ENCODE measurements at places on chromosomes 12 and 14.
A peak's percentile ranks its signal among the peaks of the same experiment; 100 is the strongest.

DNA sequence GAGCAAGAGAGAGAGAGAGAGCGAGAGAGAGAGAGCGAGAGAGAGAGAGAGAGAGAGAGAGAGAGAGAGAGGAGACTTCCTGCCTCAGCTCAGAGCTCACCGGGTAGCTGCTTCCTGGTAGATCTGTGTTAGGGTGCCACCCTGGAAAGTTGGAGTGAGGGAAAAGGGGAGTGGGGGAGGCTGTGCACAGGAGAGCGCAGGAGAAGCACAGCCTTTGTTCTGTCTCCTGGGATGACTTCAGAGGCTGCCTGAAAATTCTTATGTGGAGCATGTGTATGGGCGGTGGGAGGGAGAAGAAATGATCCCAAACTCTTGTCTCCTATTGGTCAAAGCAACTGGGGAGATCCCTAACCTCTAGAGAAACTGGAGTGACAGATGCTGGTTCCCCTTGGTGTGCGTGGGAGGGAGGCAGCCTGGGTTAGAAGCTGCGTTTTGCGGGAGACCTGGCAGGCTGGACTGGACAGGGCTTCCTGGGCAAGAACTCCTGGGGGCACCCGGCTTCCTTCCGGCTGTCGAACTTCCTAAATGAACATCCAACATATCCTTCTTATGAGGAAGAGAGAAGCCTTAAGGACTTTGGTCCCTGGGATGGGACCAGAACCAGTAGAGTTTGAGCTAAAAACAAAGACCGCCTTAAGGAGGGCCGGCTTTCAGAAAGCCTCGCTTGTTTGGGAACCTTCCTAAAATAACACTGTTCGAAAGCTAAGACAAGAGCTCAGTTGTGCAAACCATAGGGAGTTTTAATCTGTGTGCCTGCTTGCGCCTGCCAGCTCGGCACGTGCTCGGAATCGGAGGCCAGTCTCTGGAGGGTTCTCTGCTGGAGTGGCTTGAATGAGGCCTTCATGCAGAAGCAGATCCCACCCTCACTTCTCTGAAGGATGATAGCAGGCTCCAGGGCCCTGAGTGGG lies 30.4 kb upstream of the BEGAIN start:
- peak; percentile 36 for DNase-seq

GRCh38 chr12:41213107-41213506 lies 25.0 kb downstream of the PDZRN4 start:
- no peak for DNase-seq

DNA sequence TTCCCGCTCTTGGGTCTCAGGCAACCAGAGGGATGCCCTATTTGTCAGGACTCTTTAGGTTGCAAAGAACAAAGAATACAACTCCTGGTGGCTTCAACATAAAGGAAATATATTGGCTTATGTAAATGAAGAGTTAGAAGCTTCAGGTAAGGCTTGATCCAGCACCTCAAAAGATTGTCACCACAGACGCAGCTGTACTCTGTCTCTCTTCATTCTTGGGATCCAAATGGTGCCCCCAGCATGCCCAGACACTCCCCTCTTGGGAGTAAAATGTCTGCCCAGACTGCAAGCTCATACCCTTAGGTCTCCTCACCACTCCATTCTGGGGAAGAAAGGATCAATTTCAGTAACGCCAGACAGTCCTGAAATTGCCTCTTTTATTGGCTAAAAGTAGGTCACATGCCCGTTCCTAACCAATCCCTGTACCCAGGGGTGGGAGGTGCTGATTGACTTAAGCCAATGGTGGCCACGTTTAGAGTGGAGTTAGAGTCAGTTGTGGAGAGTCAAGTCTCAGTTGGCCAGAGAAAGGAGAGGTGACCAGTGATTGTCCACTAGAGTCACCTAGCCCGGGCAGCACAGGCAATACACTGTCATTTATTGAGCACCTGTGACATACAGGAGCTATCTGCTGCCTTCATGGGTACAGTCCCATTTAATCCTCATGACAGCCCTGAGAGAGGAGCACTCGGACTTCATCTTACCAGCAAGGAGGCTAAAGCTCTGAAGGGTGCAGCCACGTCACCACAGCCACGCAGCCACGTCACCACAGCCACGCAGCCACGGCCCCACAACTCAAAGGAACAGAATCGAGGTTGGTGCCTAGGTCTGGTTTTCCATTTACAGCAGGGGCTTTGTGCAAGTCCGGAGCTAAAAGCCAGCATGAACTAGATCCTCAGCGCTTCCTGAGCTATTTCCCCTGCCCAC lies 19.7 kb upstream of the BEGAIN start:
- peak; percentile 42 for DNase-seq

DNA sequence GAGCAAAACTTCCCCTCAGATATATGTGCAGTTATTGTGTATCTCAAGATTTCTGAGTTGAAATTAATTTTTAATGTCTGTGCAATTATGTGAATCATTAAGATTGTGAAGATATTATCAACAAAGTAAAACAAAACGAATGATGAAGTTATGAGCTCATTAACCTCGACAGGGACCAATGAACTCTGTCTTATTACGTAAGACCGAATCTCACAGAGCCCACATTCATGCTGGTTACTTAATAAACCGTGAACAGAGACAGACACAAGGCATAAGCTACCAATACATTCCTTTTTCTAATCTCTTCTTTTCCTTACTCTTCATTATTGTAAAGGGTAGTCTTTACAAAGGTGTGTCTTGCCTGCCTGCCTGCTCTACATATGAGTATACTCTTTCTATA lies 568.7 kb downstream of the RPS29 start:
- no peak for DNase-seq

- DNase-seq = peak; percentile 82
These were observed 36.2 kb upstream of the ATP2A2 start for GRCh38 chr12:110244829-110245228.

- DNase-seq = no peak
These were observed 48.8 kb upstream of the PAPLN start for GRCh38 chr14:73188501-73188911.

- DNase-seq = peak; percentile 100
These were observed at the start of gene REC8 for GRCh38 chr14:24171422-24172260. TSS of gene REC8 (plus strand) at chr14:24172080. CDS start at chr14:24172553, 473 bp downstream.

GRCh38 chr14:35406506-35407305 lies 2.2 kb upstream of the NFKBIA start:
- no peak for DNase-seq

GRCh38 chr12:55116152-55116551 lies 10.1 kb upstream of the OR9K2 start:
- no peak for DNase-seq

GRCh38 chr12:57558864-57559263 lies 9.0 kb downstream of the KIF5A start:
- no peak for DNase-seq

DNA sequence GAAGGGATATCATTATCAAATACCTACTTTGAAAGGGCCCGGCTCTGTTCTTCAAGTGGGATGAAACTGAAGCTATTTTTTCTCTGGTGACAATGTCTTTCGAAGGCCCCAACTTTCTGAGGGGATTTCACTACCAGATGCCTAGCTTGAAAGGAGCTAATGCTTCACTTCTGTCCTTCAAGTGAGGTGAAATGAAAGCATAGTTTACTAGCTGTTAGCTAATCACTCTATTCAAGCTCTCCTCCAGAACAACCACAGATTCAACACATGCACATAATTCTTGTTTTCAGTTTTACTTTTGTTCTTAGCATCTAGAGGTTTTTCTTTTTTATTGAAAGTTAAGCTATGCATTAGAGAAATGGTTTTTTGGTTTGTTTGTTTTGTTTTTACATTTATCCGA lies 571.4 kb downstream of the NOVA1 start:
- no peak for DNase-seq

GRCh38 chr14:94601884-94602391 lies 10.3 kb upstream of the SERPINA3 start:
- DNase-seq = peak; percentile 53

- DNase-seq = no peak
These were observed 80.8 kb downstream of the MNAT1 start for GRCh38 chr14:60815371-60815770.

GRCh38 chr12:5921966-5922899 lies 22.8 kb downstream of the ANO2 start:
- DNase-seq = no peak

DNA sequence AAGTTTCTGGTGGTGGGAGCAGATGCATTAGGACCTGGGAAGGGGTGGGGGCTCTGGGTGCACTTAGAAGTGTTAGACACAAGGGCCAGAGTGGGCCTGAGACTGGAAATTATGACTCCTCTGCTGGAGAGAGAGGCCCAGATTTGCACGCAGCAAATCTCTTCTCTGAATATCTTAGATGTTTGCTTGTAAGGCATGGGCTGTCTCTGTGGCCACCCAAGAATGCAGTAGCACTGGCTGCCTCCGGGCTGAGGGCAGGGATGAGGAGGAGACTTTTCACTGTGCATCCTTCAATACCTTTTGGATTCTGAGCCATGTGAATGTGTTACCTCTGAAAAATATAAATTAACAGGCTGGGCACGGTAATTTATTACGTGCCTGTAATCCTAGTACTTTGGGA lies 14.0 kb upstream of the RABGGTA start:
- DNase-seq = no peak

- no peak for DNase-seq
These were observed 7.0 kb upstream of the FICD start for GRCh38 chr12:108507971-108508642.

GRCh38 chr12:103751171-103751570 lies 89.9 kb downstream of the NT5DC3 start:
- peak; percentile 47 for DNase-seq

DNA sequence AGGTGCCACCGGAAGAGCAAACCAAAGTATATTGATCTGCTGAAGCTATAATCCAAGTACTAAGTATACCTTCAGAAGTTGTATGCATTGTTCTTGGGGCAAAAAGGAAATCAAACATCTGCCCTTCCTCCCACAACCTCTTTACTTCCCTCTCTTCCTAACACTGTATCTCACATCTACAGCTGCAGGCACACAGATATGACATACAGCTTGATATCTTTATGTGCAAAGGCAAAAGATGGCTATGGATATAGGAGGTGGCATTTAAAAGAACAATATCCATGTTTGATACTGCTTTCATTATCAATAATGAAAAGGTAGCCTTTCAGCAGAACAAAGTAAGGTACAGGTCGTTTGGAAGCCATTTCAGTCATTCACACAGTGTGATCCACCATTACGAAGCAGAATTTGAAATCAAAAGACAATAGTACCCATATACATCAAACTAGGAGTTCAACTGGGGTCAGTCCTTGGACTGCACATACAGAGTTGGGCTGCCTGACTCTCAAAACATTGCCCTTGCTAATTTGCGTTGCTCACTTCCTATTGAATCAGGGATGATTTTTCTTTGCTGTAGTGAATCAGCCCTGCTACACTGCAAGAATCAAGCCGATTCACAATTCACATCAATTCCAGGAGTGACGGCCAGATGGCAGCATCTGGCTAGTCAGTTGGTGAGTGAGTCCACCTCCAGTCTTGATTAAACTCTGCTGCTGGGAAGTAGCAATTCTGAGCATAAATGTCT lies 8.9 kb downstream of the ANG start:
- DNase-seq = peak; percentile 78

GRCh38 chr12:122965321-122965751 lies 927 bp downstream of the ABCB9 start:
- peak; percentile 76 for DNase-seq

DNA sequence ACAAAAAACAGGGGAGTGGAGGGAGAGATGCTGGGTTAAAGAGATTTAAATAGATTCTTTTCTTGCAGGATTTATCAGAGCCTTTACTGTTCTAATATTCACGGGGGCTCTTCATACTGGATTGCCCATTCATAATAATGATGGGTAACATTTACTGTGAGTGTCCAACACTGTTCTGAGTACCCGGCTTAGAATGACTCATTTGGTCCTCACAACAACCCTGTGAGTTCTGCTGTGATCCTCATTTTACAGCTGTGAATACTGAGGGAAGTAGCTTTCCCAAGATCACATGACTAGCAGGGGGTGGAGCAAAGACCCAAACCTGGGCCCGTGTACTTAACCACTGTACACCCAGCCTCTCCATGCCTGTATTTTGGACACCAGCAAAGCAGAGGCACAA lies 113.4 kb downstream of the NT5DC3 start:
- no peak for DNase-seq

- DNase-seq = no peak
These were observed 178.1 kb downstream of the BTG1 start for GRCh38 chr12:91967590-91967989.

DNA sequence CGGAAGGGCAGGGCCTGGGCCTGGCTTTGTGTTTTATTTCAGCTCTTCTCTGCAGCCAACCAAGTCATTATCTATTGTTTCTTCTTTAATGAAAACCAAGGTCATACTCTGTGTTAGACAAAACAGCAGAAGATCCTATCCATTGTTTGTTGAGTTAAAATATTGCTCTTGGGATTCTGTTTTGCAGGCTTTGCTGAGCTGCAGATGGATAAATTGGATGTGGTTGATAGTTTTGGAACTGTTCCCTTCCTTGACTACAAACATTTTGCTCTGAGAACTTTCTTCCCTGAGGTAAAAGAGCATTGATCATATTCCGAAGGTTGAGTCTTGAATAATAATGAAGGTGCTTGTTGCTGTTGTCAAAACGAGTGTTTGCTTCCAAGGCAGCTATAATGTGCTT lies 106.6 kb downstream of the PLXNC1 start:
- DNase-seq = no peak

DNA sequence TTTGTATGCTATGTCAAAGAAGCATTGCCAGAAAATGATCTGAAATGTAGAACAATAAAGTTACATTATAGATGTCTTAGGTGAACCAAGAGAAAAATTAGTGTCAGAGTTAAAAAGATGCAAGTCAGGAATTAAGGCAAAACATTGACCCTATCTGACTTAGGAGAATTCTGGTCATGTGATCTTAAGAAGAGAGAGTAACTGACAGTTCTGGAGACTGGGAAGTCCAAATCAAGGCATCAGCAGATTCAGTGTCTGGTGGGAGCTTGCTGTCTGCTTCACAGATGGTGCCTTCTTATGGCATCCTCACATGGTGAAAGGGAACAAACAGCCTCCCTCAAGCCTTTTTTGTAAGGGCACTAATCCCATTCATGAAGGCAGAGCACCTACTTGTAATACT lies 42.8 kb downstream of the BICD1 start:
- DNase-seq = no peak

GRCh38 chr14:62364800-62365280 lies 602.6 kb downstream of the SNAPC1 start:
- no peak for DNase-seq

DNA sequence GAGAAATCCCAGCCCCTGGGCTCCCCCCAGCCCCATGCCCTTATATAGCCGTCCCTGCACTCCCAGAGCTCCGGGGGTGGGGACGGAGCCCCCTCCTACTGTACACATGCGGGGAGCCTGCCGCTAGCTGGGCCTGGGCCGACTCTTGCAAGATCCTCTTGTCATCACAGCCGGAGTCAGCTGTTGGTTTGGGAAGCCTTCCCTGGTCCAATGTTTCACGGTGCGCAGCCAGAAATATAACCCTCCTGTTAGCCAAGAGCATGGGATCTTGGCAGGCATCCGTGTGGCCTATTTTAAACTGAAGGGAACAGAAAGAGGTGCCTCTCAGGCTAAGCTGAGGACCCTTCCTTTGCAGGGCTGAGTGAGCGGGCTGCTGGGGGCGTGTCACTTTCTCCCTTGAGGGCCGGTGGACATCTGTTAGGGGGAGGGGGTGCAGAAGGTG lies 175.3 kb downstream of the TSPAN9 start:
- DNase-seq = no peak

- no peak for DNase-seq
These were observed 612 bp downstream of the TRAPPC6B start for GRCh38 chr14:39169541-39169900.

GRCh38 chr14:33568935-33569579 lies 381.8 kb downstream of the EGLN3 start:
- no peak for DNase-seq
